ENCODE measurements at places on chromosomes 3 and 15.

- no peak for DNase-seq
Observed at GRCh38 chr3:56980798-56981390, 79.6 kb upstream of the SPATA12 start.

DNA sequence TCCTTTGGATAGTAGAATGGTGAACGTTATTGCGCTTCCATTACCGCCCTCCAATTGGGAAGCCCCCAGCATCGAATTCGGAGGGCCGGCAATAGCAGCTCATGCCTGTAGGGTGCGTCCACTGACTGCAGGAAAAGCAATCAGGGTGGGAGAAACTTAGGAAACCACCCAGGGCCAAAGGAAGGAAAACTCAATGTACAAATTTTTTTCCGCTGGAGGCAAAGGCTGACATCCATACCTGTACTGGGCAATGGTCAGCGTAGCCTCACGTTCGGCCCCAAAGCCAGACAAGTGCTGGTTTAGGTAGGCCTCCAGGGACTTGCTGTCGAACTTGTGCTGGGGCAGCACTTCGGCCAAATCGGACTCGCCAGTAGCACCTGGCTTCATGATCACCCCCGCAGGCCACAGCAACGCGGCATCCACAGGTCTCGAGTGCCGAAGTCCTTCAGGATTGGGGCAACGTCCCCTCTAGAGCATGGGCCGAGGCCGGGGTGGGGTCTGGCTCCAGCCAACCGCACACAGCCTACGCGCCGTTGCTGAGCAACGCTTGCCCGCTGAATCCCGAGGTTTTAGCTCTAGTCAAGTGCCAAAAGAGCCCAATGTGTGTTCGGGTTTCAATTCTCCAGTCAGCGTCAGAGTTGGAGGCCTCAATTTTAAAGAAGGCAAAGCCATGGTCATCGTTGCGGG lies at the start of gene ACAD11:
Gene ACAD11 (minus strand): TSS at position 445 of the 687 bp plus-strand sequence. CDS start 58 bp downstream, at position 387.
- peak; percentile 65 for DNase-seq

DNA sequence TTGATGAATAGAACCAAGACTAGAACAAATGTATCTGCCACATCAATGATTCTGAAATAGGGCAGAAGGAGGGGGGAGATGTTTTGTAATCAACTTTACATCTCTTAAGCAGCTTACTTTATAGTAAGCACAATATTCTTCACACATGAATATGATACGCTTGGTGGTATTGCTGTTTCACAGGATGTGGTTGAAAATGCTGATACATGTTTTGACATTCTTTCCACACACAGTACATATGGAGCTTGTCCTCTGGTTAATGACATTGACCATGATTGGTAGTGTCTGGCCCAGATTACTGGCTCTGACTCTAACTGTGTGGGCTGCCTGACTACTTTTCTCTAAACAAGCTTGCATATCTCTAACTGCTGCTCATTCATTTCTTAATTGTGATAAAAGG lies 168.9 kb downstream of the KLHL25 start:
- DNase-seq = peak; percentile 68

GRCh38 chr3:110512961-110513360 lies 558.7 kb upstream of the NECTIN3 start:
- no peak for DNase-seq

DNA sequence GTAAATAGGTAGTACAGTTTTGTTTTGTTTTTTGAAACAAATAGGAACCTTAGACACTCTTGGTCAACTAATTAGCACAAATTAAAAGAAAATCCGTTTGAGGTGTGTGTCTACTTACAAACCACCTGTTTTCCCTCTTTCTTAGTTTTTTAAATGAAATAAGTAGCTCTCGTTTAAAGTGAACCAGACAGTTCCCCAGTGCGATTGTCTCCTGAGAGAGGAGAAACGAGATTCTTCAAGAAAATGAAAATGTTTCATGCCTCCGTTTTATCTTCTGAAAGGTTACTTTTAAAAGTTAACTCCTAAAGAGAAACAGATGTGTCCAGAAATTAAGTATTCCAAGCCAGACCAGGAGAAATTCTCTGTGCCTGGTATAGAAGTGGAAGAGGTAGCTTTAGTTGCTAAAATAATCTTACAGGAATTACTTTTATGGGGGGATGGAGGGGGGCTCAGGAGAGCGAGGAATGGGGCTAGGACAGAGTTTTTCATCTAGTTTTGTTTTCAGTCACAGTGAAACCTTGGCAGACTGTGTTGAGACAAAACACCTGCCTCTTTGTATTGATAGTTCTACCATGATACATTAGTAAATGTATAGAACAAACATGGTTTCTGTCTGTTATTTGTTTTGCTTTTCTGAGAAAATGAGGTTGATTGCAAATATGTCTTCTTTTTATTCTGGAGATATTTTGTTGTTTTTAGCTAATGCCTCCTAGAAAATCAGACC lies 155.1 kb upstream of the CNTN4 start:
- DNase-seq = peak; percentile 28

DNA sequence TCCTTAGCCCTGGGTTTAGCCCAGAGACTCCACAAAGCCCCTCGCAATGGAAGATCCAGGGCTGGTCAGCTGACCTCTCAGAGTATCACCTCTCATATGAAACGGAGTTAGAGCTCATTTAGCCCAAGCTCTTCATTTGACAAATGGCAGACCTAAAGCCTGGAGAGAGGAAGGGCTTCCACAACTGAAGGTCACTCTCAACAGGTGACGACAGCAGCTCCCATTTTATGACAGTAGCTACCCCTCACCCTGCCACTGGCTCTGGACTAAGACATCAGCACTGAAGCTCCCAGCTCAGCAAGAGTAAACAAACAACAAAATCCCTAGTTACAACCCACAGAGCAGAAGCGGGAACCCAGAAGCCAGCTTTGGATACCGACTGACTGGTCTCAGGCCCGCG lies 33.7 kb downstream of the TLE3 start:
- no peak for DNase-seq

DNA sequence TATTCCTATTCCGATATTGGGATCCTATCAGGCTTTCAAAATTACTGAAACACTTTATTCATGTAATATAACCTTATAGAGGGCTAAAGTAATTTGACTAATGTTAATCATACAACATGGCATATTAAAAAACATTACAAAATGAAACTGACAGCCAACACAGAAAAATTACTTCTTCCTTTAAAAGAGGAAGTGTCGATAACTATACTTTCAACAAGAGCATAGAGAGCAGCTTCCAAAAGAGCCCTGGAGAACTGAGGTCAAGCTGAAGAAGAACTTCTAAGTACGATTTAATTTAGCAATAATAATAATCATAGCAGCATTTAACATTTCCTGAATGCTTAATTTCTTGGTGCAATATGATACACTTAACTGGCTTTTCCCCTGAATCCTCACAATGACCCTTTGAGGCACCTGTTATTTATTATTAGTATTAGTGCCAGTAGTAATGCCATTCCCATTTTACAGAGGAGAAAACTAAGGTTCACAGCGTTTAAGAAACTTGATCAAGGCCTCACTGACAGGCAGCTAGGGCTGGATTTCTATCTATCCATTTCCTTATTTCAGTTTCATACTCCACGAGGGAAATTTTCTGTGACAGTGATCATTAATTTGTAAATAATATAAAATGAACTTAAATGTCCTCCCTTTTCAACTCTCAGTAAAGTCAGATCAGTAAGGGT lies 181.6 kb downstream of the CFAP20DC start:
- peak; percentile 32 for DNase-seq

- no peak for DNase-seq
Observed at GRCh38 chr3:127097072-127097405, 95.9 kb upstream of the PRR23E start.

- no peak for DNase-seq
Observed at GRCh38 chr3:176313426-176313825, 883.9 kb downstream of the TBL1XR1 start.

DNA sequence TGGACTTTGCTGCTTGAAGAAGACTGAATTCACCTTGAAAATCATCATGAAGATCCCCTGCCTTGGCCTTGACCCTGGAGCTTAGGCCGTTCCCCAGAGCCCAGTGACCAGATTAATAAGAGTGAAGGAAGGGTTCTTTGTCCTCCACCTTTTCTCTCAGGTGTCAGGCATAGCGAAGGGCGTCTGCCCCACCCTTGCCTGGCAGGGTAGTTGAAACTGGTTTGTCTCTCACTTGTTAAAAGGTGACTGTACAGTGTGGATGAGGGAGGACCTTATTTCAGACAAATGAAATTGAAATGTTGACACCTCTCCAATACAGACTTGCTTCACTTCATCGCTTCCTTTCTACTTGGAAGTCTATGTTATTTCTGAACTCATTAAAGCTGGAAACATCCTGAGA lies 223.7 kb upstream of the BHLHE40 start:
- DNase-seq = no peak

- DNase-seq = no peak
Observed at GRCh38 chr3:129572603-129573002, 29.6 kb downstream of the H1-8 start.

DNA sequence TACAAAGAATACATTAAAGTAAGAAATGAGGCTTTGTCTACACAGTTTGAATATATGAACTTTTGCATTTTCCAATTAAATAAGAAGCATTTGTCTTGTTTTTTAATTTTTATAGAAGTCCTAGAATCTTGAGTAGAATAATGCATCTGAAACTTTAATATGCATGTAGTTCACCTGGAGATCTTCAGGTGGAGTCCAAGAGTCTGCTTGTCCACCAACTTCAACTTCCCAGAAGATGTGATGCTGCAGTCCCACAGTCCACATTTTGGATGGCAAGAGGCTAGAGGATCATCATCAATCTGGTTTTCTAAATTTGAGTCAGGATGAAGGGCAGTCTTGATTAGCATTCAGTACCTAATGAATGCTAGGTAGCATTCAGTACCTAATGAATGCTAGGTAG lies 357.6 kb upstream of the SOX2 start:
- DNase-seq = no peak

GRCh38 chr3:196518966-196519717 lies 4.0 kb upstream of the SMCO1 start:
- peak; percentile 75 for DNase-seq

GRCh38 chr15:48940508-48940907 lies 23.2 kb downstream of the SHC4 start:
- peak; percentile 85 for DNase-seq

Data from GM12865 (cell line).